Type B pancreatic cell (in vitro differentiated cells): ENCODE measurements at places on chromosomes 3 and 15.
A peak's percentile ranks its signal among the peaks of the same experiment; 100 is the strongest.

DNA sequence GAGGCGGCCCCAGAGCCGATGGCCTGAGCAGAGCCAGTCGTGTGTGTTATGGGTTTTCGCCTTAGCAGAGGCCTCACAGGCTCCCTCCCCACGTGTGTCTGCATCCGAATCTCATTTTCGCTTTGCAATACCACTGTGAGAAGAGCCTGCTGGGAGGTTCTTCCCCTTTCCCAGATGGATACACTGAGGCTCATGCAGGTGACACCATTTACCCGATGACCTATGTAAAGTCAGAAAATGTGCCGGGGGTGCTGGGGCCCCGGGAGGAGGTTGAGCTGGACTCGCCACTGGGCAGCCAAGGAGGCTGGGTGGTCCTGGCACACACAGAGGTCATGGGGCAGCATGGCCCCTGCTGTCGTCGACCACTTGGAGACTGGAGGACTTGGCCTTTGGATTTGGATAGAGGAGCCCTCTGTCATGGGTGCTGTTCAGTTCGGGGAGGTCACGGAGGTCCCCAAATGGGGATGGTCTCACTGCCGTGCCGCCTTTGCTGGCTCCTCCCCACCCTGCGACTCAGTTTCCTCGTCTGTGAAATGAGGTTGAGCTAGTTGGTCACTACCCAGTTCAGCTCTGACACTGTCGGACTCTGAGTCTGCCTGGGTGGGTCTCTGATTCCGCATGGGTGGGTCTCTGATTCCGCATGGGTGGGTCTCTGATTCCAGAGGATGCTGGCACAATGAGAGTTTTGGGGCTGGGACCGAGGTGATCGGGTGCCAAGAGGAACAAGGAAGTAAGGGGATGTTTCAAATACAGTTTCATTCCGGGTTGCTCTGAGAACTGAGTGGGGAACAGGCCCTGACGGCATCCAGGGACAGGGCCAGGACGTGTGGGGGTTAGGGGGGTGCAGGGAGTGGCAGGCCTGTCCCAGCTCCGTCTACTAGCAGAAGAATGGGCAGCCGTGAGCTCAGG, 23.2 kb upstream of the MUC4 start:
- no peaks in the 10 kb centered on the region for H3K36me3 ChIP-seq
- H3K27ac ChIP-seq = no peak overlapping the region
- H3K4me1 ChIP-seq = no peaks in the 10 kb centered on the region

DNA sequence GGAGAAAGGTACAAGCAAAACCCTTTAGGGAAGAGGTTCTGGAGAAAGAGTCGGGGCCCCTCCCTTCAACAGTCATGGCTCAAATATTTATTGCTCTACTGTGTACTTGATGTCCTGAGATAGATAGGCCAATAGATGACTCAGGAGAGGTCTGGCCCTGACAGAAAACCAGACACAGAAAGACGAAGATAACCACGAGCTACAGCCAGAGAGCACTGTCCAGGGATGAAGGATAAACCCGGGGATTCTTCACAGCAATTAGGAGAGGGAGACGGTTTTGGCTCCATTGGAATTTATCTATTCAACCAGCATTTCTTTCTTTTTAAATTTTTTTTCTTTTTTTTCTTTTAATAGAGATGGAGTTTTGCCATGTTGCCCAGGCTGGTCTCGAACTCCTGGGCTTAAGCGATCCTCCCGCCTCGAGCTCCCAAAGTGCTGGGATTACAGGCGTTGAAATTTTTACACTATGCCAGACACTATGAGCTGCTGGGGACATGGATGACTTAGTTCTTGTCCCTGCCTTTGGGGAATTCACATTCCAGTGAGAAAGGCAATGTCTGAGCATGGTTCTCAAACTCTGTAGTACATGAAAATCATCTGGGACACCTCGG, 4.6 kb upstream of the CIDEC start:
- no peaks in the 10 kb centered on the region for H3K4me1 ChIP-seq
- no peak for DNase-seq
- no peaks in the 10 kb centered on the region for H3K36me3 ChIP-seq
- peak overlapping the region; percentile 82 for H3K27ac ChIP-seq

GRCh38 chr3:173591401-173591800, 193.9 kb downstream of the NLGN1 start:
- DNase-seq = no peak
- H3K27ac ChIP-seq = no peak overlapping the region
- H3K4me1 ChIP-seq = no peaks in the 10 kb centered on the region
- peaks cover 5% of the 10 kb centered on the region for H3K36me3 ChIP-seq
- H3K4me3 ChIP-seq = no peak overlapping the region
- peaks cover 9% of the 10 kb centered on the region for H3K27me3 ChIP-seq

- H3K36me3 ChIP-seq = no peaks in the 10 kb centered on the region
- H3K4me1 ChIP-seq = peaks cover 46% of the 10 kb centered on the region
- DNase-seq = peak; percentile 83
Measured at GRCh38 chr3:57164657-57165573, at the start of gene IL17RD. IL17RD (minus strand) TSS chr3:57165353; CDS start chr3:57165286, 67 bp downstream.

DNA sequence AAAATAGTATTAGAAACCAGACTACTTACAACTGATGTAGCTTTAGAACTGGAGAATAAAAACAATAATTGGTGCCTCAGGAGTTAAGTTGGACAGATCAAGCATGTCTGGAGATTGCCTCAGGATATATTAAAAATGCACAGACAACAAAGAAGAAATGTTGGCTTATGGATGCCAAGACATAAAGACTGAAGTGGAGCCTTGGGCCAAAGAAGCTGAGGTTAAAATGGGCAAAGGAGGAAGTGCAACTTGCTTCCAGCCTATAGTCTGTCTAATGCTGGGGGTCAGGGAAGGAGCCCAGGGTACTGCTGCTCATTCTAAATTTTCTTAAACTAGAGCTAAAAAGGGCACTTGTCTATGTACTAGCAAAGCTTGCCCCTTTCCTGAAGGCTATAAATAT, 77.5 kb downstream of the ESYT3 start:
- no peak overlapping the region for H3K27ac ChIP-seq
- peaks cover 20% of the 10 kb centered on the region for H3K36me3 ChIP-seq
- peaks cover 3% of the 10 kb centered on the region for H3K4me1 ChIP-seq
- H3K27me3 ChIP-seq = no peaks in the 10 kb centered on the region
- DNase-seq = no peak
- H3K4me3 ChIP-seq = no peak overlapping the region

- DNase-seq = no peak
- no peak overlapping the region for H3K27ac ChIP-seq
- H3K36me3 ChIP-seq = no peaks in the 10 kb centered on the region
- no peak overlapping the region for H3K4me3 ChIP-seq
- no peaks in the 10 kb centered on the region for H3K27me3 ChIP-seq
Measured at GRCh38 chr3:69695933-69696332, 43.3 kb upstream of the MITF start.

GRCh38 chr3:160454995-160455394, 5.4 kb upstream of the TRIM59 start:
- no peak for DNase-seq
- no peaks in the 10 kb centered on the region for H3K36me3 ChIP-seq
- no peak overlapping the region for H3K27ac ChIP-seq
- H3K4me1 ChIP-seq = peaks cover 5% of the 10 kb centered on the region
- H3K27me3 ChIP-seq = peaks cover 9% of the 10 kb centered on the region

- H3K4me1 ChIP-seq = peaks cover 30% of the 10 kb centered on the region
- H3K4me3 ChIP-seq = no peak overlapping the region
- H3K36me3 ChIP-seq = no peaks in the 10 kb centered on the region
- H3K27ac ChIP-seq = no peak overlapping the region
- DNase-seq = no peak
Measured at GRCh38 chr3:14788644-14789043, 30.1 kb upstream of the FGD5 start.

GRCh38 chr3:71488391-71488809, 95.1 kb downstream of the FOXP1 start:
- no peak overlapping the region for H3K27ac ChIP-seq
- H3K4me1 ChIP-seq = peaks cover 5% of the 10 kb centered on the region
- DNase-seq = no peak
- H3K27me3 ChIP-seq = no peaks in the 10 kb centered on the region

GRCh38 chr15:71304681-71305080, 189.4 kb downstream of the THSD4 start:
- no peaks in the 10 kb centered on the region for H3K36me3 ChIP-seq
- H3K4me3 ChIP-seq = no peak overlapping the region
- DNase-seq = no peak
- H3K4me1 ChIP-seq = peaks cover 18% of the 10 kb centered on the region
- H3K27me3 ChIP-seq = no peaks in the 10 kb centered on the region
- H3K27ac ChIP-seq = no peak overlapping the region

- no peaks in the 10 kb centered on the region for H3K36me3 ChIP-seq
- no peak overlapping the region for H3K4me3 ChIP-seq
Measured at GRCh38 chr3:10768708-10769394, 47.2 kb upstream of the SLC6A11 start.

DNA sequence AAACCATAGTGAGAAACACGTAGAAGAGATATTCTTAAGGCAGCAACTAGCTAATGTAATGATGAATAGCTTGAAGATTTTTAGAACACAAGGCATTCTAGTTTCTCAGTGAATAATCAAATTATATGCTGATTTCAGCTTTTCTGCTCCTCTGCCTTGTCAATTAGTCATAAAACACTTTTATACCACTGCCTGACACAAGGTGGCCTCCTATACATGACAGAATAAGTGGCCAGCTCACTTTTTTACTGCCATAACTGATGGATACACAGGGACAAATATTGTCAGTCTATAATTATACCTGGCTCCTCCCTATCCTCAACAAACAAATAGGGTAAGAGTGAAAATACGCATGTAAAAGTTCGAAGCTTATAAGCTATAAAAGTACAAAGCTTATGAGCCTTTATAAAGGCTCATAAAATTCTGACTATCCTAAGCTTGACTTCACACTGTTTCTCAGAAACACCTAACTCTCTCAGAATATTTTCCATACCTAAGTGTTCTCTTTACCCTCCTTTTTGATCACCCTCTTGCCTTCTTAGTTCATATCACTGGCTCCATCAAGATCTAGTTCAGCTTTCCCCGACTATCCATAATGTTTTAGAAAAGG, 81.6 kb downstream of the HERC1 start:
- no peak overlapping the region for H3K4me3 ChIP-seq
- H3K36me3 ChIP-seq = peaks cover 11% of the 10 kb centered on the region
- H3K4me1 ChIP-seq = no peaks in the 10 kb centered on the region
- H3K27me3 ChIP-seq = no peaks in the 10 kb centered on the region
- H3K27ac ChIP-seq = no peak overlapping the region
- no peak for DNase-seq

DNA sequence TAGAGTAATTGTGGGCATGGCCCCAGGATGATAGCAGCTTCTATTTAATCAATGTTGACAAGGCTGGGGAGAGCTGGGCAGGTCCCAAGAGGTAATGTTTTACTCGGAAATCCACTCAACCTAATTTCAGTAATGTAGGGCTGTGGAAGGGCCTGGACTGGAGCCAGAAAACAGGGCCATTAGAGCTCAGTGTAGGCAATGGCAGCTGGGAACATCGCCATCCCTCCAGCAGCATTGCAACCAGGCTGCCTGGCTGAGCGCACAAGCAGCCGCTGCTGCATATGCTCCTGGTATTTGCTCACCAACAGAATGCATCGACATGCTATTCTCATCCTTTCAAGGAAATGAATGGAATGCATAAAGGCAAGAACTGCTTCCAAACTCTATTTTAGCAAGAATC, 90.0 kb downstream of the GAP43 start:
- peaks cover 21% of the 10 kb centered on the region for H3K4me1 ChIP-seq
- no peak overlapping the region for H3K4me3 ChIP-seq
- no peak overlapping the region for H3K27ac ChIP-seq
- H3K27me3 ChIP-seq = no peaks in the 10 kb centered on the region
